CD4-positive, alpha-beta T cell treated with Interleukin-15 for 4 hours (primary cell): ENCODE measurements at places on chromosomes 13 and 19.

- DNase-seq = no peak
These were observed 1.9 kb downstream of the GNG14 start for GRCh38 chr19:12689581-12690216.

DNA sequence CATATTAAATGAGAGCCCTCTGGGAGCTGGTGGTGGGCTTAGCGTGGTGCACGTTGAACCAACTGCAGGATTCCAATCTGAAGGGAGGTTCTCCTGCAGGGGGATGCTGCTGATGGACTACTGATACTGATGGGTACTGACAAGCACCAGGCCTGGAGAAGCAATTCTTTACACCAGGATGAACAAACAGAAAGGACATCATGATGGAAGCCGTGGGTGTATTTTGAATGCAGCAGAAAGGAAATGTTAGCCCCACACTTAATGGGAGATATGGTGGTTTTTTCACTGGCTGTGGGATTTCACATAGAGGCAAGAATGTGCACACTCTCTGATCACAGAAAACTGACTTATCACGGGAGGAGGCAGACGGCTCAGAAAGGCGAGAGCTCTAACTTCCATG lies 299.7 kb downstream of the TEX29 start:
- no peak for DNase-seq

DNA sequence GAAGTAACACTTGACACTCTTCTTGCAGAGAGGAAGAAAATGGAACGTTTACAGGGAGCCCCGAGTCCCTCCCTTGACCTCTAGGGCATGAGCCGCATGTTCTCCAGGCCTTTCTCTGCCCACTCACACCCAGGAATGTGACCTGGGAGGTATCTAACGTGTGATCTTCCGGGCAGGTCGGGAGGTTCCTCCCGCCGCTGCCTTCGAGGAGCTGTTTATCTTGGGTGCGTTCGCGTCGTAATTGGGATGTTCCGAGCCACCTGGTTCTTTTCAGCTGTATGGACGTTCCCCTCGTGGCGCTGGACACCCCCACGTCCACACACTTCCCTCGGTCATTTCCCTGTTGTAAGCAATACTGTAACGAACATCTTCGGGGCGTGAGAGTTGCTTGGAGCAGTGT lies 13.6 kb downstream of the ARID3A start:
- no peak for DNase-seq

GRCh38 chr13:38819053-38819452 lies 132.2 kb downstream of the FREM2 start:
- no peak for DNase-seq

DNA sequence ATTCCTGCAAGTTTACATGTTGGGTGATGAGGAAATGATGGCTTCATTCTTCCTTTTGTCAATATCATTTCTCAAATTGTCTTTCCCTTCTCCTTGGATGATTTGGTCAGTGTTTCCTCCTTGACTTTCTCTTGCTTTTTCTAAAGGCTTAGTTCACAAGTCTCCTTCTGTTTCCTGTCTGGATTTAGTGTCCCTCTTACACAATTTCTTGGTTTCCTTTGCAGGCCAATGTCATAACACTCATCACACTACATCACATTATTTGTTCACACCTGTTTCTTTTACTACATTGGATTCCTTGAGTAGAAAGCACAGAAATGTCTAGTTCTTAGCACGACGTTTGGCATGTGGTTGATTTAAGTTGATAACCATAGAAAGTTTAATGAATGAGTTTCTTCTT lies 490.7 kb downstream of the TDRD3 start:
- DNase-seq = no peak

DNA sequence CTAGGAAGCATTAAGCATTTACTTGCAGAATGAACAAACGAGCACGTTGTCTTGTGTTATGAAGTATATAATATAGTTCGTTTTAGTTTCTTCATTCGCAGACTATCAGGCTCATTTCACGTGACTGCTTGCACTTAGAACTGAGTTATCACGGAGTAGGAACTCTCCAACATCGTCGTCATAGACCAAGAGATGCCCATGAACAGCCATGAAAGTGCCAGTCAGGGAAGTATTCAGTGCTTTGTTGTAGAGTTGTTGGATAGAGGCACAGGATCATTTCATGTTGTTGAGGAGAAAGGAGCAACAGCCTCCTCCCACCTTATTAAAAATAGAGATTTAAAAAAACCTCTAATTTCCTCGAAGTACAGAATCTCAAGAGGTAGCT lies 977 bp upstream of the IL17D start:
- no peak for DNase-seq

GRCh38 chr19:45866400-45867176 lies 2.5 kb downstream of the FOXA3 start:
- no peak for DNase-seq

DNA sequence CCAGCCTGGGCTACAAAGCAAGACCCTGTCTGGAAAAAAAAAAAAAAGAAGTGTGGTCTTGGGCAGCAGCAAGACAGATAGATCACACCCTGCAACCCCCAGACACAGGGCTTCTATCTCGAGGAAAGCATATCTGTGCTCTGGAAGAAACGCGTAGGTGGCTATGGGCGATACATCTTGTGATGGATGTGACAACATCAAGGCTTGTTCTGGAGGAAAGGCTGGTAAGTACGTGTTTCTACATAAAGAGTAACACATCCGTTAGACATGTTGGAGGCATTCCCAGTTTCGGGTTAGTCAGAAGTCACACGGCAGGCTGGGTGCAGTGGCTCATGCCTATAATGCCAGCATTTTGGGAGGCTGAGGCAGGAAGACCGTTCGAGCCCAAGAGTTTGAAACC lies 6.6 kb upstream of the DHDH start:
- DNase-seq = peak; percentile 6

- no peak for DNase-seq
These were observed 48.1 kb downstream of the MPHOSPH8 start for GRCh38 chr13:19681517-19681916.

GRCh38 chr13:31890946-31891345 lies 140.6 kb upstream of the FRY start:
- DNase-seq = no peak

- DNase-seq = no peak
These were observed 5.5 kb upstream of the ADGRE5 start for GRCh38 chr19:14375582-14376291.

DNA sequence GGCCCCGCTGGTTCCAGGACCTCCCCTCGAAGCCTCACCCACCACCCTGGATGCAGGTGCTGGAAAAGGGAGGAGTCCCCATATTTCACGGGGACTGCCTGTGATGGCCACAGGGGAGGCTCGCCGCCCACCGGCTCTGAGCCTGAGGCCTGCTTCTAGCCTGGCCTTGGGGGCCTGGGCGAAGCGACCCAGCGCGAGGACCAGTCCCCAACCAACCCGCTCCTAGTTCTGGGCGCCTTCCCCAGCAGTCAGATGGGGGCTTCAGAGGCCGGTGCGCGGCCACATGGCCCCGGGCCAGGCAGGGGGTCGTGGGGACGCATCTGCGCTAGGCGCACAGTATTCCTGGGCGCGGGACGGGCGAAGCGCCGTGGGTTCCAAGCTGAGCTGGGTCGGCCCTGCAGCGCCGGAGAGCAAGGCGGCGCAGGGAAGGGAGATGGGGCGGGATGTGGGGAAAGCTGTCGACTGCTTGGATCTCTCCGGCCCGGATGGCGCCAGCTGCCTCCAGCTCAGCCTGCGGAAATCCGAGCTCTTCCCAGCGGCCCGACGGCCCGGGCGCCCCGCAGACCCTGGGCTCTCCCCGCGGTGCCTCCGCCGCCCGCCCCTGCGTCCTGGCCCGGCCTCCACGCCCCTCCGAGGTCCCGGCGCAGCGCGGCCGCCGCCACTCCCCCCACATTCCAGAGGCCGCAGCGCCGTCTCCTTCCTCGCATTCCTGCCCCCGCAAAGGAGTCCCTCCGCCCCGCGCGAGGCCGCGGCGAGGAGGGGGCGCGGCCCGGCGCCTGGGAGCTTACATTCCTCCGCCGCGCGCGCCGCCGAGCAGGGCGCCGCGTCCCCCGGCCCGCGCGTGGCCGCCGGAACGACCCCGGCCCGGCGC lies at the start of gene WTIP:
Gene WTIP (plus strand): TSS at position 788 of the 871 bp plus-strand sequence. CDS start 217 bp downstream, outside the sequence.
- DNase-seq = no peak

GRCh38 chr13:110397436-110398115 lies 90.5 kb downstream of the COL4A2 start:
- DNase-seq = no peak

DNA sequence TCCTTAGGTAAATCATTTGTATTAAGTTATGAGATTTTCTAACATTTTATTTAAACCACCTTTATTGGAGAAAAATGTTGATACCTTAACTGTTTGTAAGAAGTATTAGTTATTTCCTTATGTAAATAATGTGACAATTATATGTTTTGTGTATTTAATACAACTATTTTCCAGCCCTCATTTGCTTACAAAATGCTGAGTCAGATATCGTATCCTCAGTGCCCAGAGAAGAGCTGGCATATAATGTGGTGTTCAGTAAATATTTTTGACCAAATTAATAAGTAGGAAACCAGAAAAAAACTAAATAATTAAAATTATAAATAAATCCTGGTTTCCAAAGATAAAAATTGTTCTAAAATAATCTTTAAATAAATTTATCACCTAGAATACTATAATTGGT lies 140.2 kb upstream of the PCDH17 start:
- DNase-seq = no peak

DNA sequence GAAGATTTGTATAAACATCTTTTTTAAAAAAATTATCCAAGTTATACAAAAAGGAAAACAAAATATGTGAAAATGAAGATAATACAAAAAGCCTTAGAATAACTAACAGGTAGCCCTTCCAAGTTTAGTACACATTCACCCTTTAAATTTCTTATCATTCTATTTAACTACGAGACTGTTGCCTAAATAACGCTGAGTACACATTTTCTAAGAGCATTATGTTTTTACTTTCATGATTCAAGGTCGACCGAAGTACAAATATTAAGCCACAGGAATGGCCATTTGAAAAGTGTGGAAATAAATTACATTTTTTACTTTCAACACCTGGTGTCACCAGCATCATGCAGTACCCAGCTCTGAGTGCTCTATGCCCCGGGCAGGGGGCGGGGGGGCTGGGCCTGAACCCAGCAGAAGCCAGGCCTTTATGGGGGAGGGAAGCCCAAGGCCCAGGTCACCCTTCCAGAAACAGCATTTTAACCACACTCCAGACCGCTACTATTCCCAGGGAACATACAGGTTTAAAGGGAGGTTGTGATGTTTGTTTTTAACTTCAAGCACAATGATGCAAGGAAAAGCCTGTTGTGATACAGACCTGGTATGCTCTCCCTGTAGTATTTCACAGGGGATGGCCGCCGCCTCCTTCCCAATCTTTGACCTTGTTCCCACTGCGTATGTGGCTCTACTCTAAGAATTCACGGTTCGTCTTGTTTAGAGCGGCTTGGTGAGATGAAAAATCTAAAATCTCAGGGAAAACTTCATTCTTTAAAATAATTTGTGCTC lies 24.0 kb downstream of the GGACT start:
- DNase-seq = no peak

DNA sequence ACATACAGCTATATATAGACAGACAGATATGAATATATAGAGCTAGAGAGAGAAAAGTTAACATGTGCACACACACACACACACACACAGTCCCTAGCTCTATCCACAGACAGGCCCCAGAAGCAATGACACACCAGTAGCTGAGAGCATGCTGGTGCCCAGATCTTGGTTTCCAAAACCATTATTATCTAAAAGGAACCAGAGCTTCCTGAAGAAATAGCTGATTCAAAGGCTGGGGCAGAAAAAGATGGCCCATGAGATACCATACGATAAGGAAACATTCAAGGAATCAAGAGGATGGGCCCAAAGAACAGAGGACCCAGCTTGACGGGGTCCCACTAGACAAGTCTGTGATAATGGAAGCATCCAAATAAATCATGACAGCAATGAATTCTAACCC lies 53.4 kb downstream of the ABCC4 start:
- no peak for DNase-seq

DNA sequence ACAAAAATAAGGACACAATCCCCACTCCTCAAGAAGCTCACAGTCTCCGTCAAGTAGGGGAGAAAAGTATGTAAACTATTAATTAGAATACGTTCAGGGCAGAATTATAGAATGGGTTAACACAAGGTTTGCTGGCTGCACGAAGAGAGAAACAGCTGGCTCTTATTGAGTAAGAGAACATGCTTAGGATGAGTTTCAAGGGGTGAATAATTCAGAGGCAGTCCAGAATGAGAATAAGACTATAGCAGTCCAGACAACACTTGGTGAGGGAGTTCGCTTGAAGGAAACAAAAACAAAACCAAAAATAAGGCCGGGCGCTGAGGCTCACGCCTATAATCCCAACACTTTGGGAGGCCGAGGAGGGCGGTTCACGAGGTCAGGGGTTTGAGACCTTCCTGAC lies 61.9 kb downstream of the THSD1 start:
- DNase-seq = no peak

DNA sequence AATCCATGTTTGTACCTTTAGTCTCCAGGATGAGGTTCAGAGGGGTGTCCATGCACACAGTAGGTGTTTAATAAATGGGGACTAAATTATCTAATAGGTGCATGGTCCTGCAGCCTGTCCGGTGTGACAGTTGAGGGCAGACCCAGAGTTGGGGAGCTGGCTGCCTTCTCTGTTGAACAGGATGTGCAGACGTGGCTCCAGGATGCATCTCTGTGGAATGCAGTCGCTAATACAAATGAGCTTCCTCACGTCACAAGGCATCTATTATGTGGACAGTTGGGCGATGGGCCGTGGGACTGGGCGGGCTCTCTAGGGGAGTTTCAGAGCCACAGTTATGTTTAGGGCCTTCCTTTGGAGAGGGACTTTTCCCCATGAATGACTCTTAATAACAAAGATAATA lies 71.0 kb downstream of the SIPA1L3 start:
- DNase-seq = no peak

DNA sequence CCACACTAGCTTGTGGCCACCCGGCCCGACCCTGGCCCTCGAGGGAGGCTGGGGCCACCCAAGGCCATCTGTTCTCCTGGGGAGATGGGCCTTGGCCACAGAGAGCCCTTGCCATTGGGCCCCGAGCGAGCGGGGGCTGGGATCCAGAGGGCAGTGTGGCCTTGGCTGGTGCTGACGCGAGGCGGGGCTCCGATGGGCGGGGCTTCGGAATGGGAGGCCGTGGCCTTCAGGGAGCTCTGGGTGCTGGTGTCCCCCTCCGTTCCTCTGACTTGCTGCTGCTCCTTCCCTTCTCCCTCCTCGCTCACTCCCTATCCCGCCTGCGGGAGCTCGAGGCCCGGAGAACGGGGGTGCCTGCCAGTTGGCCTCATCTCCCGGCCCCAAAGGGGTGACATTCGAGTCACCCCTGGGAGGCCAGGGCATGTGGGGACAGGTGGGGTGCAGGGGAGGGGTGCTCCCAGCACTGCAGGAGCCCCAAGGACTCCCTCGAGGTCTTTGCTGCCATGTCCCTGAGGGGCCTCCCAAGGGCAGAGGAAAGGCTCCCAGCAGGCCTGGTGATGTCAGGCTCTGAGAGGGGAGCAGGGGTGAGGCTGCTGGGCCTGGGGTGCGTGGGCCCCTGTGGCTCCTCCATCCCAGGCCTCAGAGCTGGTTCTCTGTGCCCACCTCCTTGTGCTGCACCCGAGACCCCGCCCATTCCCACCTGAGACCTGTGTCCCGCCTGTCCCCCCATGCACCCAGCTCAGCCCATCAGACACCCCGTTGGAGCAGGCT lies 4.2 kb downstream of the NCLN start:
- DNase-seq = no peak

GRCh38 chr19:5006201-5006600 lies 37.3 kb downstream of the KDM4B start:
- no peak for DNase-seq
